Activated naive CD4-positive, alpha-beta T cell treated with Interleukin-2 at 50 U/mL for 16 hours (primary cell): ENCODE measurements at places on chromosomes 6 and 20.
A peak's percentile ranks its signal among the peaks of the same experiment; 100 is the strongest.

- no peak for DNase-seq
Observed at GRCh38 chr6:35047265-35048011, 93.7 kb downstream of the TCP11 start.

GRCh38 chr6:138959521-138959920 is 28.5 kb downstream of the REPS1 start:
- no peak for DNase-seq

DNA sequence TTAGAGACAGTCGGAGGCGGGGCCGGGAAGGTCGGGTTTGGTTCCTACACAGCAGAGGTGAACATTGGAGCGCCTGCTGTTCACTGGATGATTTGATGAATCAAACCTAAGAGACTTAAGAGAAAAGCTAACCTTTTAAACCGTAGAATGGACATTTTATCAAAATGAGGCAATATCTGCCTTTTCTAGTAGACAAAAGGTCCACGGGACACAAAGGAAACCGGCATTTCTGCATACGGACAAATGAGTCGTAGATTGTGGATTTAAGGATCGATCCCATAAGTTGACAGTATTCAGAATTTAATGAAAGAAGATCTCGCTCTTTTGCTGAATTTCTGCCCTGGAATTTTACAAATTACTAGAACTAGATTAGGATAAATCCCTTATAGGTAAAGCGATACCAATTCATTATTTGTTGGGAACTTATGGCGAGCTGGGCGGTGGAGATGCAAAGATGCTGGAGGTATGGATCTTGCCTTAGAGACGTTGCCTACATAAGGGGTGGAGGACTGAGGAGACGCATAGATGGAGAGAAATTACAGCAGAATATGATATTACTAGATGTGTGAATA is 400 bp downstream of the PAK1IP1 start:
- DNase-seq = no peak

DNA sequence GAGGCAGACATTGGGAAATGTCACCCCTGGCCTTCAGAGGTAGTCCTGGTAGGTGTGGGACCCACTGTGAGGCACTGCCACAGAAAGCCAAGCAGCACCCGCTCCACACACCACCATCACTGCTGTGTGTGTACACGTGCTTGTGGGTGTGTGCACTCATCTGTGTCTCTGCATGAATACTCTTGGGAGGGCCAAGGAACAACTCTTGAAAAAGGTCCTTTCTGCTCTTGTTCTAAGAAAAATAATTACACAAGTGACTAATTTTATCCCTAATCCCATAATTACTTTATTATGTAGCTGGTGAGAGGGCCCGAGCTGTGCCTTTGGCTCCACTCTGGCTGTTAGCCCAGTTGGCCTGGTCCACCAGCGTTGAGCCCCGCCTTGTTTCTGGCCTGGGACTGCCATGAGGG is 21.7 kb upstream of the EPB41L1 start:
- DNase-seq = no peak

- peak; percentile 43 for DNase-seq
Observed at GRCh38 chr6:125191916-125192609, 38.5 kb downstream of the TPD52L1 start.

GRCh38 chr20:18001131-18001921 is 32.5 kb downstream of the MGME1 start:
- no peak for DNase-seq

- DNase-seq = no peak
Observed at GRCh38 chr6:128567029-128567428, 46.6 kb upstream of the PTPRK start.

DNA sequence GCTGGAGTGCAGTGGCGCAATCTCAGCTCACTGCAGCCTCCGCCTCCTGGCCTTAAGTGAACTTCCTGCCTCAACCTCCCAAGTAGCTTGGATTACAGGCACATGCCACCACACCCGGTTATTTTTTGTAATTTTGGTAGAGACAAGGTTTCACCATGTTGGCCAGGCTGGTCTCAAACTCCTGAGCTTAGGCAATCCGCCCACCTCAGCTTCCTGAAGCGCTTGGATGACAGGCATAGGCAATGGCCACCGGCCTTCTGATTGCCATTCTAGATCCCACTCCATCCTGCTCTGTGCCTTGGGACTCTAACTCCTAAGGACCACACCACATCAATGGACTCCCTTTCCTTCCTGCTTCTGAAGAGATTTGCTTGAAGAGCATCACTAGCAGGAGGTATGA is 60.6 kb downstream of the SEL1L2 start:
- DNase-seq = no peak

GRCh38 chr20:51651921-51652549 is 109.5 kb upstream of the NFATC2 start:
- DNase-seq = no peak

DNA sequence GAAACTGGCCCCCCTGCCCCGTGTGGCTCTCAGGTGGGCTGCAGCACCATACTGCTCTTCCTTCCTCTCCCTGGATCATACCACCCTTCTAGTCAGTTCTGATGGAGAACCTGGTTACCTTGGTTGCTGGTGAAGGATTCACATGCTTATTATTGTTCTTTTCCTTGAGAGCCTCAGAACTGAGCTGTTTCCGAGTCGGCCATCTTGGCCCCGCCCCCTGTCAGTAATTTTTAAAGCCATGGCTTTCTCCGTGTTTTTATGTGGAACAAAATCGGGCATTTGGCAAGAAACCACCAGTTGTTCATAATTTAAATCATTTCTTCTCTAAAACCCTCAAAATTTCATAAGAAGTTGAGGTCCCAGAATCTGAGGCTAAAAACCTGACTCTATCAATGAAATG is 493.8 kb downstream of the NKAIN2 start:
- DNase-seq = no peak

DNA sequence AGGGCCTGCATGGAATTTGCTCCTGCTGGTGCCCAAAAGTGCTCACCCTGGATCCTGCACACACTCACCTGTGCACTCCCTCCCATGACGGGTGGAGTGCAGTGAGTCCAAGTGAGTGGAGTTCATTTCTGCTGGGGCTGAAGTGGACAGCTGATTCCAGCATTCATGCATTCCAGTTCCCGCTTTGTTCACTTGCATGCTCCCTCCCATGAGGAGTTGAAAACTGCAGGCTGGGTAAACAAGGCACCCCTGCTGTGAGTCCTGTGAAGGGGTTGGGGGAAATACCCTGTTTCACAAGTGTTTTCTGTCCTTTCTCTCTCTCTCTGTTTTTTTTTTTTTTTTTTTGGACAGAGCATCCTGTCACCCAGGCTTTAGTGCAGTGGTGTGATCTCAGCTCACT is 454.1 kb upstream of the NOX3 start:
- DNase-seq = no peak

- no peak for DNase-seq
Observed at GRCh38 chr6:163324688-163325389, 89.7 kb upstream of the QKI start.

DNA sequence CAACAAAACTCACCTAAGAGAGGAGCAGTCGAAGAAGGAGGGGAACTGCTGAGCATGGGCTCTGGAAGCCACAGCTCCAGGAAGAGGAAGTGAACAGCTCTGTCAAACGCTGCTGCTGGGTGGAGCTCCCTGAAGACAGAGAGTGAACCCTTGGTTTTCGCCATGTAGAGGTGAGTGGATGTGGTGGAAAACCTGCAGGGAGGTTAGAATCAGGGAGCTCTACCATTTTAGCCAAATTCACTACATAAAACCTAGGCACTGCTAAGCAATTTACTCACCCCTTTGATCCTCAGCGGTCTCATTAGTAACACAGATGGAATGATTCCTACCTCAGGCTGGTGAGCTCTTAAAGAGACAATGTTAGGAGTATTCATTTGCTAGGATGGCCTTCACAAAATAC is 19.4 kb upstream of the TFAP2A start:
- DNase-seq = no peak

- DNase-seq = no peak
Observed at GRCh38 chr6:158437571-158437970, 122.3 kb upstream of the TMEM181 start.

- DNase-seq = no peak
Observed at GRCh38 chr6:89487864-89488263, 54.9 kb downstream of the ANKRD6 start.

DNA sequence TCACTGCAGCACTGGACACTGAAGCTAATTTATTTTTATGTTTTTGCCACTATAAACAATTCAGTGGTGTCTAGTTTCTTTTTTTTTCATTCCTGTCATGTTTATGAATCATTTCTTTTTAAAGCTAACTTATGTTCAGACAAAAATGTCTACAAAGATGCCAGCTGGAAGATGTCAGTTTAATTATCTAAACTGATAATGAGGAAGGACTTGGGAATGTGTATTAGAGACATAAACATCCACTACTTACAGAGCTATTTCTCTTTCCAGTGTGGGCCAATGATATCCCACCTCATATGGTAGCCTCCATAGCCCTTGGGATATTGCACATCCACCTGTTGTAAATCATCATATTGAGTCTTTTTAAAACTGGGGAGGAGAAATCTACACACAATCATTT is 132.1 kb upstream of the FAM184A start:
- DNase-seq = no peak

DNA sequence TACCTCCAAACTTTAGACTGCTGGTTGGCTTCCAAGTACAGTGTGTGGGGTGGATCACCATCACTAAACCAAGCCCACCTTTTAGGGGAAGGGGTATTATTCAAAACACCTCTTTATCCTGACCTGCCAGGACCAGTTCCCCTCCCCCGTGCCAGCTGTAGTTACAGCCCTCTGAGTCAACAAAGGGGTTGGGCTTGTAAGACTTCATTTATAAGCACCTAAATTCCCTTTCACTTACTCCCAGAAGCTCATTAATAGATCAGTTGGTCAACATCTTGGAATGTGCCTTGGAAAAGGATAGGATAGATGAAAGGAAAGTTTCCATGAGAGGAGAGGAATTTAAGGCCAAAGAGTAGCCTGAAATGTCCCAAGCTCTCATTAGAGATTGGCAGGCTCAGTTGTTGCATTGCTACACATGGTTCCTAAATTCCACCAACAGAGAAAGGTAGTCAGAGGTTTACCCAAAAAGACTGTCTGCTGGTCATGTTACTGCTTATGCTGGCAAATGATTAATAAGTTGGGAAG is 59.2 kb downstream of the TNFAIP3 start:
- no peak for DNase-seq

DNA sequence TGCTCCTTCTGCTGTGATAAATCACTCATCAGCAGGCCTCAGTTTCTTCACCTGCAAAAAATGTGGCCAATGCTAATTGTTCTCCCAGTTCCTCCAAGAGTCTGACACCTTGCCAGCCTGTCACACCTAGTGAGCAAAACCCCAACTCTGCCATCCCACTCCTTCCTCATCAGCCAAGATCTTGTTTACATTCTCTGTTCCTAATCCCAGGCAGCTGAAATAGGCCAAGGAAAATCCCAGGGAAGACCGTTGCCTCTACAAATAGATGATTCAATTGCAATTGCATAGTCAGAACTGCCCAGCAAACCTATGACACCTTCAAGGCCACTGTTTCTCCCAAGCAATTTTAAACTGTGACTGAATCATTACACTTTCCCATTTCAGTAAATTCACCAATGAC is 78.7 kb downstream of the GMDS start:
- DNase-seq = no peak

DNA sequence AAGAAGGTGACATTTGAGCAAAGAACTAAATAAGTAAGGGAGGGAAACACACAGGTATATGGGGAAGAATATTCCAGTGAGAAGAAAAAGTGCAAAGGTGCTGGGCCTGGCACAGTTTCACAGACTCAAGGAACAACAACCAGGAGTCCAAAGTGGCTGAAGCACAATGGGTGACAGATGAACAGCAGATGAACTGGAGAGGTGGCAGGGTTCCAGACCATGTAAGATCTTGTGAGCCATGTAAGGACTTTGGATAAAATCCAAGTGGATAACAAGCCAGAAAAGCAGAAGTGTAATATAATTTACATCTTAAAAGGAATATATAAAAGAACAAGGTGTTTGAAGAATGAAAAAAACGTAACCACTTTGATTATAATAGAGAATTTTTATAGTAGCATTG is 87.9 kb downstream of the MMS22L start:
- DNase-seq = no peak

DNA sequence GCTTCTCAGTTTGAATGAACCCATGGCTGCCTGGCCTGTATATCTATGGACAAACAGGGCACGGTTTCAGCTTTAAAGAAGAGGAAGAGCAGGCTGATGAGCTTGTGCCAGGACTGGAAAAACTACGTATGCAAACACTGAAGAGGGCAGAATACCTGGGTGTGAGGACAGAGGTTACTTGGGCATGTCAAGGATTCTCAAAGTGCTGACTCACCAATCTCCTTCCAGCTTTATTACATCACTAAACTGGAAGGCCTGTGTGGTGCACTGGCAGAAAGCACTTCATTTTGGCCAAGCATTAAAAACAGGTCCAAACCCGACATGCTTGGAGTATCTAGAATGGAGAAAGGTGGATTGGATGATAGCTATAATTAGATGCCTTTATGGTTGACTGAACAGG is 95.2 kb downstream of the GMPR start:
- no peak for DNase-seq

DNA sequence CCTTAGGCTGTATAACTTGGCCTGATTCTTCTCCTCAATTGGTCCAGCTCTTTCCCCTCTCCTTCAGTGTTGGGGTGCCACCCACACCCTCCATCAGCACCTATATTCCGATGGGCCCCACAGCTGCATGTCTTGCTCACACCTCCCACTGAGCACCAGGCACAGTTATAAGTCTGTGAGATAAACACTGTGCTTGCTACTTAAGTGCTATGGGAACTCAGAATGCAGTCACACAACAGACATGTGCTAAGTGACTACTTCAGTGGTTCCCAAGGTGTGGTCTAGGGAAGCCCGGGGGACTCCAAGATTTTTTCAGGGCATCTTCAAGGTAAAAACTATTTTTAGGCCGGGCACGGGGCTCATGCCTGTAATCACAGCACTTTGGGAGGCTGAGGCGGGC is 7.3 kb downstream of the ZC3H12D start:
- no peak for DNase-seq

DNA sequence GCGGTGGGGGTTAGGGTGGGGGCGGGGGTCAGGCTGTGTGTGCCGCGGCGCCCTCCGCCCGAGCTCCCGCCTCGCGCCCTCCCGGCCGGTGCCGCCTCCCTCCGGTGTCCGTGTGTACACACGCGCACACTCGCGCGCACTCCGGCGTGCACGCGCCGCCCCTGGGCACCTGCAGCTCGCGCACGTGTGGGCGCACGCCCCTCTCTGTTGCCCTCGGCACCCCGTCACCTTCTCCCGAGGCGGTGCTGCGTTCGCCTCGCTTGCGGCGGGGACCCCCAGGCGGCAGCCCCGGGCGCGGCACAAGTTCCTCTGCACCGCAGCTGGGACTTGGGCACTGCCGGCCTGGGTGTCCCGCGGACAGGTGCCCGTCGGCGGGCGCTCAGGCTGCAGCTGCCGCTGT is 525 bp downstream of the MACROD2 start:
- DNase-seq = no peak

- no peak for DNase-seq
Observed at GRCh38 chr20:59359906-59360725, 59.7 kb downstream of the EDN3 start.
